ENCODE measurements at places on chromosomes 7 and 10. TPM values are rescaled to one million over a fixed set of nuclear protein-coding genes. Genes with fewer than 3 reads are reported as not detected.

GRCh38 chr10:71603150-71603549 lies 116.4 kb downstream of the C10orf105 start:
- DNase-seq, result peak; percentile 27

DNA sequence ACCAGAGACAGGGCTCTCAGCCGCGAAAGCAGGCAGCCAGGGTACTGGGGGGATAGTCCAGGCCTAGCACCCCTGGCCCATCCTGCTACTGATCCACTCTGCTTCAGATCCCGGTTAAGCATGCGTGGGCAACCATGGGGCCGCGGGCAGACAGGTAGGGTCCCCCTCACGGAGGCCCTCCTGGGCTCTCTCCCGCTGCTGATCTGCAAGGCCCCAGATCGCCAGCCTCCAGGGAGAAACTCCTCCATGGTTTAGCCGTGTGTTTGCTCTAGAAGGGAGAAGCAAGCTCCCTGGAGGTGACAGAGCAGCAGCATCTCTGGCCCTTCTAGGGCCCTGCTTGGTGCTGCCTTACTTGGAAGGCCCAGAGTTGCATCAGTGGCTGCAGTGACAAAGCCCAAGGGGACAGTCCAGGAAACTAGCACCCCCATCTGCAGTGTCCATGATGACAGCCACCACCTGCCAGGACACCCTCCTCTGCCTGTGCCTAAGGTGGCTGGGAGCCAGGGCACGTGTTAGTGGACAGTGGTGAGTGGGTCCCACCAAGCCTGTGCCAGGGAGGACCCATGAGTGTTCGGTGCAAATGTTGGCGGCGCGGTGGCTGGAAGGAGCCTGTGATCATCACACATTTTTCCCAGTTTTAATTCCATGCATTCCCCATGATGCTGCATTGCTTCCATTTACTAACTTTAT lies 29.2 kb downstream of the CALML5 start:
- no peak for DNase-seq

- peak; percentile 45 for DNase-seq
Measured at GRCh38 chr10:88952647-88953111, at the start of gene ACTA2. ACTA2 (minus strand) TSS chr10:88952773; CDS start chr10:88948930, 3,843 bp downstream.

DNA sequence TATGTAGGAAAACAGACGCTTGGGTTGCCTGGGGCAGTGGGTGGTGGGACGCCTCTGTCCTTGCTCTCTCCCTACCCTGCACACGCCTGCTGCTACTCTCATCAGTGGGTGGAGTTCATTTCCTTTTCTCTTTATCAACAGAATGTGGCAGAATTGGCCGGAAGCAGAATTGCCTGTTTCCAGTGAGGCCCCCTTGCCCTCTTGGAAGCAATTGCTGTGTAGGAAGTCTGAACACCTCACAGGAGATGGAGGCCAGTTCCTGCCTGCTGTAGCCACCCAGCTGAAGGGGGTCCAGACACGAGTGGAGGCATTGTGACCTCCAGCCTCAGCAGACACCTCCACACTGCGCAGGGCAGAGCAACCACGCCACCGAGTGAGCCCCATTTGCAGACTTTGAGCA lies 331.6 kb upstream of the ZNF32 start:
- DNase-seq, result no peak

DNA sequence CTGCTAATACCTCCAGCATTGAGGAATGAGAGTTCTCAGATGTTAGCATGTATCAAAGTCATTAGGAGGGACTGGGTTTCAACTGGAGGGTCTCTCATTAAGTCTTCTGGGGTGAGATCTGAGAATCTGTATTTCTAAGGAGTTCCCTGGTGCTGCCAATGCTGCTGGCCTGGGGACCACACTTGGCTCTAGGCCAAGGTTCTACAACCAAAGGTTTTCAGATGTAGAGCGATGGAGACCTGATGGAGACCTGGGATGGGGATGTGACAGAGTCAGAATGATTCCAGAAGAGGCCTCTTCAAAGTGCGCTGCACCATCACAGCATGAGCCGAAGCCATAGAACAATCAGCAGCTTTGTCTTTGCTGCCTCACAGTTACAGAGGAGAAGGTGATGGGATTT lies 27.2 kb downstream of the ST8SIA6 start:
- DNase-seq, result no peak

GRCh38 chr7:28375729-28376128 lies 36.6 kb upstream of the CREB5 start:
- no peak for DNase-seq

- no peak for DNase-seq
Measured at GRCh38 chr7:16484453-16485158, 19.1 kb upstream of the SOSTDC1 start.

DNA sequence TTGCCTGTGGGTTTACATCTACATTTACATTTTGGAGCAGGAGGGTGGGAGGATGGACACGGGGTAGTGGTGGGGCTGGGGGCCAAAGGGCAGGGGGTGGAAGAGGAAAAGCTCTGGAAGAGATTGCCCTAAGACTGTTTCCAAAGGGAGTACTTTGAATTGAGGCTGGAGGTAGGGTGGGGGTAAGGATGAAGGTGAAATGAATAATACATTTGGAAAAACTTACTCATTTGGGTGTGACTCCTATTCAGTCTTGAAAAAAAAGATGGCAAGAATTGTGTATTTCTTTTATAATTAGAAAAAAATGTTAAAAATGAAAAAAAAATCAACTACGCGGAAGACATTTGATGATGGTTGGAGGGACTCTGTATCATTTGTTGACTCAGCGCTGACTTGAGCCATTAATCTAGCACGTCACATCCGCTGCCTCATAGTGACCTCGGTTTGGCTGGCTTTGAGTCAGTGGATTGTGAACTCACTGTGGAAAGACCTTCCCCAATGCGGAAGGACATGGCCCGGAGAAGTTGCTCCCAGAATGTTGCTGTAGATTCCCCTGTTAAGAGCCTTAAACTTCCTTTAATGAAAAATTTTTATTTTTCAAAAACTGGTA lies 2.8 kb downstream of the FAM180A start:
- DNase-seq, result peak; percentile 90

GRCh38 chr10:6164271-6165095 lies 38.2 kb upstream of the PFKFB3 start:
- DNase-seq, result no peak

GRCh38 chr10:5442990-5443370 lies 30.6 kb downstream of the NET1 start:
- DNase-seq, result no peak

- DNase-seq, result peak; percentile 69
Measured at GRCh38 chr10:77391605-77392235, 245.9 kb downstream of the KCNMA1 start.

- no peak for DNase-seq
Measured at GRCh38 chr7:69780379-69780778, 182.1 kb downstream of the AUTS2 start.

DNA sequence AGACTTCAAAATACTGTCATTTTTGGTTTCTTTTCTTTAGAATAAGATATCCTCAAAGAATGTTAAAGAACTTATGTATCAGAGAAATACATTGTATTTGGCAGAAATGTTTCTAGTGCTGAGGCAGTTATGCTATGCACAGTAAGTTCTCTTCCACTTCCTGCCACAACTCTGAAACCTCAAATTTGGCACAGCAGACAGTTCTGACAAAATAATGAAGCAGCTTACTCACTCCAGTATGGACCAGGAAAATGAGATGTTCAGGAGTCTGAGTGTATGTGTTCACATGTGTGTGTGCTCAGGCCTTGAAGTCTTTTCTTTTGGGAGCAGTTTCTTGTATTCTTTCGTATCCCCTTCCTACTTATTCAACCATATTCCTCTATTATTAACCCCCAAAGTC lies 197.0 kb upstream of the AGK start:
- no peak for DNase-seq

DNA sequence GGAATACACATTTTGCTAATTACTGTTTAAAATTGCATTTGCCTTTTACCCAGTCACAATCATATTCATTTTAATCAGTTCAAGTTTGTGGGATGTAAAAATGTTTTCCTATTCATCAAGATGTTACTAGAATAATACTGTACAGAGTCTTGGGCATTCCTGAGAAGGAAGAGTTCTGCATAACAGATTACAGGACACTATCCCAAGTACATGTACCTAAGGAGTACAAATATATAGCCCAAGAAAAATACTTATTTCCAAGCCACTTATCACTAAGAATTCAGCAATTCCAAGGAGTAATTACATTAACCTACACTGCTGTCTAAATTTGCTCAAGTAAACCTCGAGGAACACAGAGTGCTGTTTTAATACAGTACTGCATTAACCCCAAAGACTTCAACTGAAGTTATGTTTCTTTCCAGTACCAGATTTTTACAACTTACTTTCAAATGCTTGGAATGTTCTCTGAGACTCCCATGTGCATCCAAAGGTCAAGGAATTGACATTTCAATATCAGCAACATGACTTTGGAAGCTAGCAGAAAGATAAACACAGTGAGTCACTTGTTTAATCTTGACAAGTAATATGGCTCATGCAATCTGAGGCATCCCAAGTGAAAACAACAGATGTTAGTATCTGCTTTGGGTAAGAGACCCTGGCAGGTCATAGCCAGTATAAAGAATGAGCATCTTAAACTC lies 125.4 kb upstream of the BET1 start:
- DNase-seq, result peak; percentile 9

GRCh38 chr10:46266306-46266985 lies 20.4 kb upstream of the ANTXRL start:
- DNase-seq, result no peak

- DNase-seq, result no peak
Measured at GRCh38 chr10:30751678-30752331, 122.3 kb upstream of the LYZL2 start.

DNA sequence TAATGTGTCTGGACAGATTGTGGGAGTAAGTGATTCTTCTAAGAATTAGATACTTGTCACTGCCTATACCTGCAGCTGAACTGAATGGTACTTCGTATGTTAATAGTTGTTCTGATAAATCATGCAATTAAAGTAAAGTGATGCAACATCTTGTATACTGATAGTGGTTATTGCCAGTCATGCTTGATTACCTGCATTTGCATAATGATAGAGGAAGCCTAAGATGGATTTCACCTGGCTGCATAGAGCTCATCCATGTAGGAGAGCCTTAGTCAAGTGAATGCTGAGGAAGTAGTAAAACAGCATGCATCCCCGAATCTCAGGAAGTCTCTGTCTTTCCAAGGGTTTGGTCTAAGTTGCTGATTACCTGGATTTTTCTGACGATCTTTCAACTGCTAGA lies 64.2 kb upstream of the CAPZA2 start:
- DNase-seq, result no peak

- no peak for DNase-seq
Measured at GRCh38 chr10:52318136-52318701, 4.1 kb downstream of the DKK1 start.

DNA sequence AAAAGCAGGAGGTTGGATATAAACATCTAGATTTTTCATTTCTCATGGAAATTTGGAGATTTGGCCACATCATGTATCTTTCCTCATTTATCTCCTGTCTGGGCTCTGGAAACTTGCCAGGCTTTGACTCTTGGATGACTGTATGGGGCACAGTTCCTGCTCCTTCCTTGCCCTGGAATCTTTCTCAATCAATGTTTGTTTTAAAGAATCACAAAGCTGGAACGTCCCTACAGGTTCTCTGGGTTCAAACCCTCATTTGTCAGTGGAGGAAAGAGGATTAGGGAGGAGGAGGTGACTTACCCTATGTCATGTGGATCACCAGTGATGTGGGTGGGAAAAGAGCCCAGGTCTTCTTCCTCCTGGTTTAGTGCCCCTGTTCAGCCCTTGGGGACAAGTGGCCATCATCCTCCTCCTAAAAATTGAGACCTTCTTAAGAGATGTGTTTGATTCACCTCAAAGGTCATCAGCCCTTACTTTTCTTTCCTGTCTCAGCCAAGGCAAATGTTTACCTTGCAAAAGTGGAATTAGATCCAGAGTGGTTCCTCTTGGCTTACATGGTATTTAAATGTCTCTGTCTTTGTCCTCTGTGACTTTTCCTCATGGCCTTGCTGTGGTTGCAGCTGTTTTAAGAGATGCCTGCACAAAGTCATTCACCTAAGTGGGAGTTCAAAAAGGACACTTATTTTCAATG lies 38.8 kb upstream of the PDZD8 start:
- peak; percentile 53 for DNase-seq

- DNase-seq, result peak; percentile 56
Measured at GRCh38 chr10:49058463-49059255, 56.7 kb downstream of the VSTM4 start.

GRCh38 chr10:8356283-8356682 lies 301.8 kb downstream of the GATA3 start:
- DNase-seq, result no peak

DNA sequence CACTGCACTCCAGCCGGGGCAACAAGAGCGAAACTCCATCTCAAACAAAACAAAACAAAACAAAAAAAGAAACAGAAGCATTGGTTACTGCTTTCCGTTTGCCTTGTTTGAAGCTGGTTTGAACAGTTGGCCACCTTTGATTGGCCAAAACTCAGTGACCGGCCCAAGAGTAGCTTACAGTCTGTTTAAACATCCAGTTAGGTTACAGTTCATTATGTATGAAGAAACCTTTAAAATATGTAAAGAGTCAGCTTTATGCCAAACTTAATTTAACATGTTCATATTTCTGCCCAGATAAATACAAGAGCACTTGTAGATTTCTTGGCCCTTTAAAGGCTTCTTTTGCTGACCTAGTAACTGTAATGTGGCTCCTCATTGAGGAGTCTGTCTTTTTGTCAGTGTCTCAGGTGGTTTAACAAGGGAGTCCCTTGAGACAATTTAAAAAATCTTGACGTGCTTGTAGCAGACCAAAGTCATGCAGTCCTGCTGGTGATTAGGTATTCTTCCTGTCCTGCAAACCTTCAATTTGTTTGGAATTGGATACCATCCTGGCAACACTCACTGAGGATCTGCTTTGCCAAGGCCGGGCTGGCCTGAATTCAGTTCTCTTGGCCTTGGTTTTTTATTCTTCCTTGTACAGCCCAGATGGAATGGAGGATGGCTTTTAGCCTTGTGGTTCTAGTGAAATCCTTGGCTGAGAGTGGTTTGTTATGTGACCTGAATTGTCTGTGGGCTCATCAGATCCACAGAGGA lies 128.9 kb downstream of the PLXDC2 start:
- peak; percentile 52 for DNase-seq

DNA sequence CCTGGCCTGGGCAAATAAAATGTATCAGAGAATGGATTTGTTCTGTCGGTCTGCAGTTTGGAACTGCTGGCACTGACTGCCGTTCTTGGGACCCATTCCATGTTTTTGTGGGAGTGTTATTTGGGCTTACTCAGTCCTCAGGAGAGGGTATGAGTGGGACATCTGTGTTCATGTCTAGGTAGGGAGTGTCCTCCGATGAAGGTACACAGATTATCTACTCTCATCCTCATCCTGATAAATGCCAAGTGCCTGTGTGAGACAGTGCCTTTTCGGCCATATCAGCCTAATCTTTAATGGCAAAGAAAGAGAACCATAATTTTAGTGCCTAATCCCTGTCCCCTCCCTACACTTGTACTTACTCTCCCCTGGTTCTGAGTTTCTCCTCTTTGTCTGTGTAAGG lies 409.4 kb downstream of the REEP3 start:
- DNase-seq, result no peak

- no peak for DNase-seq
Measured at GRCh38 chr10:69851306-69851705, 49.6 kb downstream of the COL13A1 start.

The IQCE gene
- polyA plus RNA-seq, result 6.2 TPM

The IL2RA gene
- 1.3 TPM for polyA plus RNA-seq

The DYNC1I1 gene
- 2.5 TPM for polyA plus RNA-seq

The OR2A42 gene
- 0.16 TPM for polyA plus RNA-seq

The HOGA1 gene
- polyA plus RNA-seq, result 3.2 TPM

The C10orf53 gene
- polyA plus RNA-seq, result not detected

The SPDYE1 gene
- not detected for polyA plus RNA-seq

The SLC26A5 gene
- 0.20 TPM for polyA plus RNA-seq

The OR13A1 gene
- polyA plus RNA-seq, result not detected

The MGMT gene
- 35.8 TPM for polyA plus RNA-seq

The P4HA1 gene
- polyA plus RNA-seq, result 34.7 TPM

The PTPRE gene
- polyA plus RNA-seq, result 7.6 TPM

Data from adrenal gland (tissue), 19 donors.